ENCODE measurements at places on chromosomes 5 and 9.

GRCh38 chr9:14092344-14092743 lies 221.6 kb downstream of the NFIB start:
- no peak for DNase-seq

- DNase-seq: no peak
These were observed 242.9 kb upstream of the ZNF462 start for GRCh38 chr9:106620081-106620480.

- DNase-seq: no peak
These were observed 393.9 kb downstream of the ARHGEF28 start for GRCh38 chr5:74019923-74020322.

DNA sequence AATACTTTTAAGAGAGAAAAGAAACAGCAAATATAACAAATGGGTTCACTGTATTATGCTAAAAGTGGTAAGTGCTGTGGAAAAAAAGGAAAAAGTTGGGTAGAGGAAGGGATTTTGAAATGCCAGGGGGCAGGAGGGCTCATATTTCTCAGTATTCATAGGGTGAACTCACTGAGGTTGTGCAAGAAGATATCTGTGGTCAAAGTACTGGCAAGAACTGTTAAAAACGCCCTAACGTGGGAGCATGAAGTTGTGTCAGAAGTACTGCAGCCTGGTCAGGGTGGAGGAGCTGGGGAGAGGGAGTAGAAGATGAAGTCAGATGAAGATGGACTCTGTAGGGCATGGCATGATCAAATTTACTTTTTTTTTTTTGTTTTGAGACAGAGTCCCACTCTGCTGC lies 31.2 kb upstream of the SLC28A3 start:
- DNase-seq: no peak

Data from activated naive CD8-positive, alpha-beta T cell treated with anti-CD3 and anti-CD28 coated beads, Interleukin-2, amount 50 U/mL, for 24 hours (primary cell).